ENCODE measurements at places on chromosomes 1 and 21. TPM values are rescaled to one million over a fixed set of nuclear protein-coding genes. Genes with fewer than 3 reads are reported as not detected.

- DNase-seq = no peak
These were observed 34.0 kb upstream of the HSD17B7 start for GRCh38 chr1:162756523-162756922.

DNA sequence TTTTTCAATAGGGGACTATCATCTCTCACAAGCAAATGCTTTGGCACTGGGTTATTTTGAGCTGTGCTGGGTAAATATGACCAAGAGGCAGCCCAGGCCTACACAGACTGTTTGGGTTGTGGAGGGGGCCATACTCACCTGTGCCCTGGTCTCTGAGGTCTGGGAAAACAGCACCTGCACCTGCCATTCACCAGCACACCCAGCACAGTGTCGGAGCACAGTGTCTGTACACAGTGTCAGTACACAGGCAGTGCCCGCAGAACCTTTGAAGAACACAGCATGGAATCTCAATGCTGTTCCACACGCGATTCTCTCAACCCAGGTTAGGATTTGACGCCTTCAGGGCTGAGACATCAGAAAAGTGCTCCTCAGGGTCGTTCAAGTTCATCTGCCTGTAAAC lies 35.0 kb upstream of the FAM89A start:
- no peak for DNase-seq

DNA sequence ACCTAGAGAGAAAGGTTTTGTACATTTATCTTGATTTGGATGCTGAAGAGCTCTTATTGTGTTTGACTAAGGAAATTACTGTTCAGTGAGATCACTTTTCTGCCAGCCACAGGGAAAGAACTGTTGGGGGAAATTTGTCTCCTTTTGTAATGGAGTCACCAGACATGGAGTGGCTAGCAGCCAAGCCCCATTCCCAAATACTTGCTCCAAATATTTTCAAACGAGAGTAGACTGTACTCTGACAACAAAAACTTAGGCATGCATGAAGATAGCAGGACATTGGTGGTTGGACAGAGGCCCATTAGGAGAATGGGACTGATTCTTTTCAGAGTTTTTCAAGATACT lies 21.1 kb downstream of the IPO9 start:
- DNase-seq = no peak

GRCh38 chr1:233242827-233243483 lies 52.6 kb downstream of the PCNX2 start:
- DNase-seq = peak; percentile 34

The LGR6 gene
- total RNA-seq = 1.2 TPM

The RAB42 gene
- 0.98 TPM for total RNA-seq

DNA sequence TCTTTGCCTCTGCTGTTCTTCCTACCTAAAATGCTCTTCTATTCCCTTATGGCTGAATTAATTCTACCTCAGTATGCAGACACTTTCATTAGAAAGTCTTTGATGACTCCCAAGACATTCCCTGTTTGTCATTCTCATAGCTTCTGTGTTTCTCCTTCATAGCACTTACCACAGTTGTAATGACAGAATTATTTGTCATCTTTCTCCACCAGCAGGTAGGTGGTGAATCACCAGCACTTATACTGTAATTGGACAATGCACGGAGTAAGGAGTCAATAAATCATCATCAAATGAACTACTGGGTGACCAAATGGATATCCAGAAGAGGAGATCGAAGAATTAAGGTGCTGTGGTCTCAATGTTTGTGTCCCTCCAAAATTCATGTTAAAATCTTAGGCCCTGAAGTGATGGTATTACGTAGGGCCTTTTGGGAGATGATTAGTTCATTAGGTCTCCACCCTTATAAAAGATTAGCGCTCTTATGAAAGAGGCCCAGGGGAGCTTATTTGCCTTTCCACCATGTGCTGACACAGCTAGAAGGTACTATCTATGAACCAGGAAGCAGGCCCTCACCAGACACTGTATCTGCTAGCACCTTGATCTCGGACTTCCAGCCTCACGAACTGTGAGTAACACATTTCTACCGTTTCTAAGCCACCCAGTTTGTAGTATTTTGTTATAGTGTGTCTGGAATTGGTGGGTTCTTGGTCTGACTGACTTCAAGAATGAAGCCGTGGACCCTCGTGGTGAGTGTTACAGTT lies 2.4 kb upstream of the CCT8 start:
- DNase-seq = no peak

- peak; percentile 79 for DNase-seq
These were observed 29.3 kb downstream of the SLC5A9 start for GRCh38 chr1:48251821-48252220.

GRCh38 chr1:245092638-245092976 lies 62.2 kb upstream of the KIF26B start:
- DNase-seq = no peak

- DNase-seq = peak; percentile 97
These were observed 61.1 kb upstream of the ANGPTL1 start for GRCh38 chr1:178931858-178932551.

The LMOD1 gene
- 1,321 TPM for total RNA-seq

The LCE1E gene
- not detected for total RNA-seq

The TRAF3IP3 gene
- total RNA-seq = 1.0 TPM

- DNase-seq = no peak
These were observed 39.3 kb upstream of the TSPEAR start for GRCh38 chr21:44750675-44751025.

The MCL1 gene
- 291 TPM for total RNA-seq

DNA sequence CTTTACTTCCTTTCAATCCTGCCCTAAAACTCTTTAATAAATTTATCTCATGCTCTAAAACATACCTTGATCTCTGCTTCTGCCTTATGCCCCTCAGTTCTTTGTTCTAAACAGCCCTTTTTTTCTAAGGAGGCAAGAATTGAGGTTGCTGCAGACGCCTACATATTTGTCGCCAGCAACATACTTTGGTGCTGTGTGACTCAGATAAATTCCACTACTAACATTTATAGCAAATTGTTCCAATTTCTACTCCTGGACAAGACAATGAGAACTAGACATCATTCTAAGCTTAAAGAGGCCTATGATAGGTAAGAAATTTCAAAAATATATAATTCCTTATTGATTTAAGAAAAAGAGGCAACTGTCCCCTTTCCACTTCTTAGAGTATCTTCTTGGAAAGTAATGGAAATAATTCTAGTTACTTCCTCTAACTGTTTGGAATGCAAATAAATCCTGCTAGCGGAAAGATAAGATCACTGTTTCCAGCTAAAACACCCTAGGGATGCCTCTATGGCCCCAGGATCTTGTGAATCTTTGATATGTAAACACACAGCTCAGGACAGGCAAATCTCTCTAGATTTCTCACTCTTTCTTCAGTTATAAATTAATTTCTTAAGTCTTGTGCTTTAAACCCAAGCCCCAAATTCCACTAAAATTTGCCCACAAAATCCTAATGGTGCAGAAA lies 869.1 kb downstream of the KCNT2 start:
- no peak for DNase-seq

The FCER1G gene
- 44.6 TPM for total RNA-seq

The FMO4 gene
- total RNA-seq = 1.7 TPM

The GBP7 gene
- not detected for total RNA-seq

DNA sequence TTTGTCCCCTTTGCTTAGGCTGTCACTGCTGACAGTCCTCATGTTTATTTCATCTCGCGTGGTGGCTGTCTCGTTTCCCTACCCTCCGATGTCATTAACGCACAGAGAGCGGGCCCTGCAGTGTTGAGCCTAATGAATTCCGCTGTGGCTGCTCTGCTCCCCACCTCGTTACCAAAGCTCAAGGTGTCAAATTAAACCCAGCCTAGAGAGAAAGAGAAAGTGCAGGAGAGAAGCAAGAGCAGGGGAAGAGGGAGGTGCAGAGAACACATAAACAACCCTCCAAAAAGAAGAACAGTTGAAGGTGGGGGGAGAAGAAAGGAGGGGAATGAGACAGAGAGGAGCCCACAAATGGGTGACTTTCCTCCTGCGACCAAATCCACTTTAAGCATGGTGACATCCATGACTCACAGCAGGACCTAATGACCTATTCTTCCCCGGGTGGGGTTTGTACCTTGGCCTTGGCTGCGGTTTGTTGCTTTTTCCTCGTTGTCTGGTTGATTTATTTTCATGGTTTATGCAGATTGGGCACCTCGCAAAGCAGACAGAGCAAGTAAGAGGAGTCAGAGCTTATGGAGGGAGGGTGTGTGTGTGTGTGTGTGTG lies 92.5 kb downstream of the PBX1 start:
- no peak for DNase-seq

GRCh38 chr1:77395051-77395450 lies 113.2 kb downstream of the AK5 start:
- no peak for DNase-seq

The LRRC8C gene
- 7.1 TPM for total RNA-seq

GRCh38 chr1:55844322-55844721 lies 629.2 kb upstream of the USP24 start:
- no peak for DNase-seq

GRCh38 chr1:171188388-171189266 lies 3.5 kb downstream of the FMO2 start:
- no peak for DNase-seq

DNA sequence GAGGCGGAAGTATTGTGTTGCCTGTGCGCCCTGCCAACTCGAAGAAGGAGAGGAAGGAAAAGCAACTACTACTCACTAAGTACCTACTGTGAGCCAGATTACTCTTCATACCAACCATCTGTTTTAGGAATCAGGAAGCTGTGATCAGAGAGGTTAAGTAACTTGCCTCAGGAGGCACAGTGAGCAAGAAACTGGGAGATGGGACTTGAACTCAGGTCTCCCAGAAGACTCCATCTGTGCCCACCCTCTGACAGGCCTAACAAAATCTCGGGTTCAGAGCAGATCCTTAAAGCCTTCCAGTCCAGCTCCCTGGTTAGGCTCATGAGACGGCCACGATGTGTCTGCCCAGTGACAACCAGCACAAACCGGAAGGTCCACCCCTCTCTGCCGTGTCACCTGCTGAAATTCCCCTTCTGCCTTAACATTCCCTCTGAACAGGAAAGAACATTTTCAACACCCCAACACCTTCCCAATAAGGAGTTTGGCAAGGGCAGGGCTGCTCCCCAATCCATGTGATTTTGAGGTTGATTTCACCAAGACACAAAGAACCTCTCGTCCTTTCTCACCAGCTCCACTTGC lies 230.1 kb downstream of the TOMM20 start:
- no peak for DNase-seq

DNA sequence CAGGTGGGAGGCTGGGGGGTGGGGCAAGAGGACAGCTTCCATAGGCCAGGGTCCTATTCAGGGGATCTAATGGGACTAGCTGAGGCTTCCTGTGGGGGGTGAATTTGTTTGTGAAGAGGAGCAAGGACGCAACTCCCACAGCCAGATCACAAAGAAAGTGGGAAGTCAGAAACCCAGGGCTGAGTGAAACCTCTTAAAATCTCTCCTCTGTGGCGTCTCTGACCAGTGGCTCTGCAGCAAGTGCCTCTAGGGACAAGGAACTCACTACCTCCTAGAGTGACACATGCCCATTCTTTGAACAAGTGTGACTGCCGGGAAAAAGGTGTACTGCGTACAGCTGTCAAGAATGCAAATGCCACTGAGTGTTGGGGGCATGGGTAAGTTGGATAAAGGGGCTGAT lies 187.9 kb downstream of the HIVEP3 start:
- DNase-seq = no peak

The UBXN10 gene
- 15.6 TPM for total RNA-seq

The SELENBP1 gene
- total RNA-seq = 61.4 TPM

GRCh38 chr1:103371234-103371633 lies 154.3 kb upstream of the RNPC3 start:
- DNase-seq = no peak

- DNase-seq = no peak
These were observed 28.9 kb upstream of the ACTN2 start for GRCh38 chr1:236657398-236657797.

DNA sequence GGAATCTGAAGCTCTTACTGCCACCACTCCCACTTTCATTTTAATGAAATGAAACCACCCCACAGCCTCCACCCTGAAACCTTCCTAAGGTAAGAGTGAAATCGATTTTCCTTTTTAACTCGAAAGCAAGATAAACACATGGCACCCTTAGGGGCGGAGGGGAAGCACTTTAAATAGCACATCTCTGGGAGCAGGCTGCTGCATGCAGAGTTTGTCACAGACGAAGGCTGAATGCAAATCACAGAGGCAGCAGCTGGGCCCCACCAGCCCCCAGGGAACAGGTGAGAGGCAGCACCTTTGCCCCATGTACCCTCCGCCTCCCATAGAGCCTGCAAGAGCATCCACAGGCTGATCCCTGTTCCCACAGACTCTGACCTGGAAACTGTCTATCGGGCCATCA lies 60.0 kb upstream of the GRIK3 start:
- DNase-seq = no peak

The PRELP gene
- 186 TPM for total RNA-seq

The HEATR1 gene
- 15.2 TPM for total RNA-seq

The DLGAP3 gene
- total RNA-seq = 0.06 TPM

The PINK1 gene
- total RNA-seq = 189 TPM

DNA sequence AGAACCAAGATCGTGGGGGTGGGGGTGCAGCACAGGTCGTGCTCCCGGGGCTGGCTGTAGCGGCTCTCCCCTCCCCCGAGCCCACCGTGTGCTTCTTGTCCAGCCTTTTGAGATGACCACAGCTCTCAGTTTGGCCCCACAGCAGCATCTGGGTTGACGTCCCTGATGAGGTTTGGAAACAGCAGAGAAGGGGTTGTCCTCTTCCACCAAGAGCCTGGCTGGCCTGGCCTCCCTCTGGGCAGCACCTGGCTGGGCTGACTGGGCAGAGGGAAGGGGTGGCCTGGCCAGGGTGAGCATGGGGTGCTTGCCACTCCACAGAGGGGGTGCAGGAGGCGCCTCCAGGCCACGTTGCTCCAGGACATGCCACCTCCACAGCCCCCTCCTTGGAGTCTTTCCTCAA lies 61.5 kb downstream of the SKI start:
- DNase-seq = no peak

The SMPDL3B gene
- 0.23 TPM for total RNA-seq

DNA sequence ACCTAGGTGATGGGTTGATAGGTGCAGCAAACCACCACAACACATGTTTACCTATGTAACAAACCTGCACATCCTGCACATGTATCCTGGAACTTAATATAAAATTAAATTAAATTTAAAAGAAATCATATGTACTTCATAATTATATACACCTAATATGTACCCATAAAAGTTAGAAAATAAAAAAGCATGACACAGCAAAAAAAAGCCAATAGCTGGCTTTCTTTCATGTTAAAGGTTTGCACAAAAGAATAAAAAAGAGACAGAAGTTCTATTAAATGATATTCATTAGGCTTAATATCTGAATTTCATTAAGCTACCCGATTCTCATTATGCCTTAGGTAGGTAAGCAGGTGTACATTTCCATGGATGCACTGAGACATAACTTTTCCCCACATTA lies 5.2 kb upstream of the PRMT6 start:
- no peak for DNase-seq

The ATAD3C gene
- 0.32 TPM for total RNA-seq
